Brain microvascular endothelial cell (primary cell): ENCODE measurements at places on chromosomes 7 and 10.

DNA sequence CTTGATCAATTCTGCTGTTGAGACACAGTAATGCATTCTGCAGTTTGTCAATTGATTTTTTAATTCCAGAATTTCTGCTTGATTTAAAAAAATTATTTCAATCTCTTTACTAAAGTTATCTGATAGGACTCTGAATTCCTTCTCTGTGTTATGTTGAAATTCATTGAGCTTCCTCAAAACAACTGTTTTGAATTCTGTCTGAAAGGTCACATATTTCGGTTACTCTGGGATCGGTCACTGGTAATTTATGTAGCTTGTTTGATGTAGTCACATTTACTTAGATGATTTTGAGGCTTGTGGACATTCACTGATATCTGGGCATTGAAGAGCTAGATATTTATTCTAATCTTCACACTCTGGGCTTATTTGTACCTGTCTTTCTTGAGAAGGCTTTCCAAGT is 67.2 kb upstream of the NME8 start:
- DNase-seq, result no peak

DNA sequence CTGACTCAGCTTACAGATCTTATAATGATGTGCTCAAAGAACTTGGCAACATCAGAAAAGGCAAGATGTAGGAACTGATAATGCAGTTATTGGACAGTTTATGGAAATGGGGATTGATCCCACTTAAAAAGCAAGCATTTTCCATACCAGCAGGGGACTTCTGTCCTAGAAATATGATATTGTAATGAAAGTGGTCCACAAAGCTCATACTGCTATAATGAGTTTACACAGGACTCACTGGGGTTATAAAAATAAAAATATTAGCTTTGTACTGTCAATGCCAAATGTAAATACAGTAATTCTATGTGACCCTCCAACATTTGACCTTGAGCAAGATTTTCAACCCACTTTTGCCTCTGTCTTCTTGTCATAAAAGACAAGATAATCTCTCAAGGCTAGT is 145.5 kb upstream of the SEM1 start:
- no peak for DNase-seq

DNA sequence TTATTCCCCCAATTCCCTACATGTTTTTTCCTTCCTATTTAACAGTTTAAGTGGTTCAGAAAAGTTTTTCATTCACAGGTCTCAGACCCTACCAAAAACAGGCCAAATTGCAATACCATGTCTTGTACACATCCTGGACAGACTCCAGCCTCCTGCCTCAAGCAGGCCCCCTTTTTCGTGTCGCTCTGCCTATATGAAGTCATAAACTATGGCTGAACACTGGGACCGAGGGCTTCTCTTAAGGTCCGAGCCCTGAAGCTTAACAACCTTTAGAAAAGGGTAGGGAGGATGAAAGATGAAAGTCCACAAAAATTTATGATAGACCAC is 1.4 kb downstream of the FBXW4 start:
- peak; percentile 43 for DNase-seq

GRCh38 chr7:79820387-79820786 is 314.2 kb upstream of the GNAI1 start:
- peak; percentile 84 for DNase-seq

DNA sequence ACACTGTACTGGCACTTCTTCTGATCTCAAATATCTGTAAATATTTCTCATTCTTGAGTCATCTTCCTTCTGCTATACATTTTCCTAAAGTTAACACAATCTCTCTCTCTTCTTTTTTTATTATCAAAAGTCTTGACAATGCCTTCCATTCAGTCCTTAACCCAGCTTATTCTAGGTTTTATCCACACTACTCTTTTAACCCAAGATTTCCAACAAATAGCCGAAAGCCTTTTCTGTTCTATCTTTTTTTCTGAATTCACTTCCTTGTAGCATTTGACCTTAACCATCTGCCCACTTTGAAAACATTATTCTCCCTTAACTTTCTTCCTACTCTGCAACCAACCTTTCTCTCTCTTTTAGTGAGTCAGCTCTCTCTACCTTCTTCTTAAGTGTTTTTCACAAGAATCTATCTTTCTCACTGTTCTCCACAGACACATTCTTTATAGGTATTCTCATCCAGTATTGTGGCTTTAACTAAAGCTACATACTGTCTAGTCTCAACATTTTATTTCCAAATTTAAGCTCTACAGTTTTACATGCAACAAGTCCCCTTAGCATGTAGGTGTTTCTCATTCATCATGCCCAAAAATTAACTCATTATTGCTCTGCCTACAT is 915.6 kb downstream of the KCNMA1 start:
- no peak for DNase-seq

DNA sequence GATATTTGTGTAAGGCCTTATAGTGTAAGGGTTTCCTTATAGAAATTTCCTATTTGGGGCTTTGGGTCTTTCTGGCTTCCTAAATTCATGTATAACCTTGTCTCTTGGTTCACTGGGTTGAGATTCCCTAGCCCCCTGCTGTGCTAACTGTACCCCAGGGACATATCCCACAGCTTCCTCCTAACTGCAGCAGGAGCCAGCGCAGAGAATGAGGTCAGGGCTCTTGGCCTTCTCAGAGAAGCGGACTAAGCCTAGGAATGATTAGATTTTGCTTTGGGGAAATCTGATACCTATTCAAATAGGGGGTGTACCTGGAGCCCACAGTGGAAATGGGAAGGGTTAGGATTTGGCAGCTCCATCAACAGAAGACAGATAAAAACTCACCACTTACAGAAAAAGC is 138.1 kb upstream of the EFCAB10 start:
- no peak for DNase-seq

- DNase-seq, result no peak
Observed at GRCh38 chr10:119090026-119090795, 9.6 kb upstream of the EIF3A start.

GRCh38 chr10:70832852-70833528 is 17.2 kb downstream of the SGPL1 start:
- peak; percentile 83 for DNase-seq

DNA sequence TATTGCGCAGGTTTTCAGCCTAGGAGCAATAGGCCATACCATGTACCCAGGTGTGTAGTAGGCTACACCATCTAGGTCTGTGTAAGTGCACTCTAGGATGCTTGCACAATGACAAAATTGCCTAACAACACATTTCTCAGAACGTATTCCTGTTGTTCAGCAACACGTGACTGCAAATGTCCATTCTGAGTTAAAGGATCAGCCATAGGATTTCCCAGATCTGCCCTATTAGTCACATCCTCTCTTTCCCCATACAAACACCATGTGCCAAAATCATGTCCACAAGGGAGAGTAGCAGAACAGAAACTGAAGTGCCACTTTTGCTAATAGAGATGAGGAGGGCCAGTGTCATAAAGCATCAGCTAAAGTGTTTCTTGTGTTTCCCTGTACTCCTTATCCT is 42.6 kb upstream of the AMPH start:
- DNase-seq, result peak; percentile 77

GRCh38 chr7:43628431-43628830 is 45.5 kb downstream of the STK17A start:
- no peak for DNase-seq

- DNase-seq, result no peak
Observed at GRCh38 chr10:10315989-10316388, 701.7 kb upstream of the CELF2 start.

DNA sequence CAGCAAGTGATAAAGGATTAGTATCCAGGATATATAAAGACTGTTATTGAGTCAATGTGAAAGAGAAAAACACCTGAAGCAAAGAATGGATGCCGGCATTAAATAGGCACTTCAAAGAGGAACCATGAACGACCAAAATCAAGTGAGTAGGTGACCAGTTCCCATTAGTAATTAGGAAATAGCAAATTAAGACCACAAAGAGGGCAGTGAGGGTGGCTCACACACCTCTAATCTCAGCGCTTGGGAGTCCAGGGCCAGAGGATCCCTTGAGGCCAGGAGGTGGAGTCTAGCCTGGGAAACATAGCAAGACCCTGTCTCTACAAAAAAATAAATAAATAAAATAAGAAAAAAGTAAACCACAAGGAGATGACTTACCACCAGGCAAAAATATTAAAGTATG is 1.5 kb upstream of the ANTXRL start:
- no peak for DNase-seq

DNA sequence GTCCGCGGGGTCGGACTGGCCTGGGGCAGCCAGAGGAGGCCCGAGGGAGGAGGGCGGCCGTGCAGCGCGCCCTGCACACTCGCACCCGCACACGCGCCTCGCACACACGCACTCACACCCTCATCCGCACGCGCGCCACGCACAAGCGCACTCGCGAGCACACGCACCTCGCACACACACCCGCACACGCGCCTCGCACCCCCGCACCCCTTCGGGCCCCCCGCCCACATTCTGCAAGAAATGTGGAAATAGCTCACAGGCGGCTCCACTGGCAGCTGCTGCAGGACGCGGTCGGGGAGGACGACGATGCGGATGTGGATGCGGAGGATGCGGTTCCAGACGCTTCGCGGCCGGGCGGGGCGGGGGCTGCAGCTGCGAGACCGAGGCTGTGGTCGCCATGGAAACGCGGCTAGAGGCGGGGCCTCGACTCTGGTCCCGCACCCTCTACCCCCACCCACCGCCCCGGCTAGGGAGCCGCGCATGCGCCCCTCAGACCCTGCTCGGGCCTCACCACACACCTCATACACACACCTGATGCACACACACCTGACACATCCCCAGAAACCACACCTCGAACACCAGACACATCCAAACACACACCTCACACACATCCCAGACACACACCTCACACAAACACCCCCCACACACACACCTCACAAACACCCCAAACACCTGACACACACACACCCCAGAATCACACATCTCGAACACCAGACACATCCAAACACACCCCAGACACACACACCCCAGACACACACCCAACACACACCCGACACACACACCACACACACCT is at the start of gene CALY:
Gene CALY (minus strand): TSS at position 320 of the 793 bp plus-strand sequence. CDS start 7,907 bp downstream, outside the sequence.
- no peak for DNase-seq

DNA sequence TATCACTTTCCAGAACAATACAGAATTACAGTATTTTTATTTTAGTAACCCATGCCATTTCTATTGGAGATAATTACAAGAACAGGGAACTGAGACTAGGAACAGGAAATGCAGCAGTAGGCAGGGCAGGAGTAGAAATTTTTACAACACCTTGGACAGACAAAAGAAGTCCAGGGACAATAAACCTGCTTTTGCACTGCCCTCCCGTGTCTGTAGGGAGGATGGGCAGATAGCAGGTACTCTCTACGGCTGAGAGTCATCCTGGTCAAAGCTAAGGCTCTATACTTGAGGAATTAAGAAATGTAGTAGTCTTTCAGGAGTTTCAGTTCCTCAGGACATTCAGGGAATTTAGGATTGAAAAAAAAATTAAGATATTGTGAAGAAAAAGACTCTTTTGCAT is 63.4 kb downstream of the VAX1 start:
- DNase-seq, result no peak

DNA sequence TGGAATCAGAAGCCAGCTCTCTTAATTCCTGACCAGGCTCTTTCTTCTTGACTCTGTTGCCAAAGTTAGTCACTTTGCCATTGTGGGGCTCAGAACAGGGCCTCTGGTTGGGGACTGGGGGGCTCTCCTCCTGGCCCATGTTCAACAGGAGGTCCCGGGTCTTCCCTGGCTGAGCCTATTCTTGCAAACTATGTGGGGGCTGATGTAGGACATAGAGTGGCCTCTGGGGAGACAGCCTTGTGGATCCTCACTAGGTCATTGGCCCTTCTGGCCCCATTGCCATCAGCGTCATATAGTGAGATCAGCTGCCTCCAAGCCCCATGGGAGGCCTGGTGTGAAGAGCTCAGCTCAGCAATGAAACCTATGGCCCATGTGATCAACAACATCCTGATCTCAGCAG is 77.6 kb upstream of the LEP start:
- DNase-seq, result no peak

GRCh38 chr7:4663239-4664018 is 18.7 kb upstream of the FOXK1 start:
- no peak for DNase-seq

GRCh38 chr10:99374526-99374925 is 45.4 kb downstream of the CNNM1 start:
- no peak for DNase-seq

DNA sequence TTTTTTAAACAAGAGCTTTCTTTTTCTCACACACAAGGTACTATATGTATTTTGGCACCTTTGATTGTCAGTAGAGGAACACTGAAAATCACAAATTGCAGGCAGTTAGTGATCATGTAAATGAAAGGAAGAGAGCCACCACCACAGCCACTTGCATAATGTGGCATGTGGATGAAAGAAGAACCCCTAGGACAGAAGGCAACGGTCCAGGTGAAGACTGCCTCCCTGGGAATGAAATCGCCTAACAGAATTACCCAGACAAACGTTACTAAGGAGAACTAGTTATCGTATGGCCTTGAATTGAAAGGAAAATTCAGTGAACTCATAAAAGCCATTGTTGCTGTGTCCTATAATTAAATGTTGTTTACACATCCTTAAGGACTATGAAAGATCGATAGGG is 41.2 kb upstream of the PTPRZ1 start:
- DNase-seq, result no peak

DNA sequence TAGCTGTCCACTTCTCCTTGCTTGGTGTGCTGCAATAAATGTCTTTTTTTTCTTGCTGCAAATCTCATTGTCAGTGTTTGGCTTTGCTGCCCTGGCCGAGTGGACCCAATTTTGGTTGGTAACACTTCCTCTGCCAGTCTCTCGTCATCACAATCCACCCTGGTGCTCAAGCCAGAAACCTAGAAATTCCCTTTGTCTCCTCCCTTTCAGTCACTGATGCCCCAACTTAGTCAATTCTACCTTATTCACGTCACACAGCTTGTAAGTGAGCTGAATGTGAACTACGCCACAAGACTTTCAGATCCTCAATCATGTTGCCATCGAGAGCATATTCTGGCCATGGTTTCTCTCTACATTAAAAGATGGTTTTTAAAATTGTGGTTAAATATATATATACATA is 13.0 kb upstream of the FRA10AC1 start:
- DNase-seq, result no peak

GRCh38 chr10:22285130-22285529 is 31.1 kb upstream of the COMMD3 start:
- no peak for DNase-seq

- no peak for DNase-seq
Observed at GRCh38 chr7:72781631-72782030, 46.4 kb downstream of the TYW1B start.

DNA sequence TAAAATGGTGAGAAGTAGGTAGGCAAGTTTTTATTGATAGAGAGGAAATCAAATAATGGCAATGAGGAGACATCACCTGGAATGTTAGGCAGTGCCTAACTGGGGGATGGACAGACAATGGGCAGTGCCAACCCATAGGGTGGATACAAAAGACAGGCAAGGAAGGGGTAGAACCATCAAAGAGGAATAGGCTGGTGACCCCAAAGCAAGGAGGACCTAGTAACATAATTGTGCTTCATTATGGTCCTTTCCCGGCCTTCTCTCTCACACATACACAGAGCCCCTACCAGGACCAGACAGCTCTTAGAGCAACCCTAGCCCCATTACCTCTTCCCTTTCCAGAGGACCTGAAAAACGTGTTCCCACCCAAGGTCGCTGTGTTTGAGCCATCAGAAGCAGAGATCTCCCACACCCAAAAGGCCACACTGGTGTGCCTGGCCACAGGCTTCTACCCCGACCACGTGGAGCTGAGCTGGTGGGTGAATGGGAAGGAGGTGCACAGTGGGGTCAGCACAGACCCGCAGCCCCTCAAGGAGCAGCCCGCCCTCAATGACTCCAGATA is 30.0 kb downstream of the PRSS2 start:
- DNase-seq, result no peak
